Bronchial epithelial cell (primary cell): ENCODE measurements at places on chromosomes 12 and 14. TPM values are rescaled to one million over a fixed set of nuclear protein-coding genes. Genes with fewer than 3 reads are reported as not detected.

The CYP27B1 gene
- total RNA-seq, result 0.77 and 3.9 TPM in 2 replicates

The GZMB gene
- total RNA-seq, result not detected in 2 replicates

The SOAT2 gene
- total RNA-seq, result not detected in 2 replicates

The FNTB gene
- 6.8 and 7.2 TPM in 2 replicates for total RNA-seq

The BCL11B gene
- 2.9 and 5.3 TPM in 2 replicates for total RNA-seq

The KCNH5 gene
- under 0.01 TPM in 2 replicates for total RNA-seq

The TBC1D30 gene
- total RNA-seq, result 2.6 and 4.2 TPM in 2 replicates

The KRT72 gene
- not detected in 2 replicates for total RNA-seq

The SELPLG gene
- total RNA-seq, result under 0.01 and 0.13 TPM in 2 replicates

The TSHR gene
- total RNA-seq, result not detected in 2 replicates

The RTL1 gene
- total RNA-seq, result not detected in 2 replicates
